GM23338 (cell line): ENCODE measurements at places on chromosomes 2 and 18. TPM values are rescaled to one million over a fixed set of nuclear protein-coding genes. Genes with fewer than 3 reads are reported as not detected.

- no peak for DNase-seq
These were observed 23.9 kb downstream of the GAREM1 start for GRCh38 chr18:32446780-32447179.

DNA sequence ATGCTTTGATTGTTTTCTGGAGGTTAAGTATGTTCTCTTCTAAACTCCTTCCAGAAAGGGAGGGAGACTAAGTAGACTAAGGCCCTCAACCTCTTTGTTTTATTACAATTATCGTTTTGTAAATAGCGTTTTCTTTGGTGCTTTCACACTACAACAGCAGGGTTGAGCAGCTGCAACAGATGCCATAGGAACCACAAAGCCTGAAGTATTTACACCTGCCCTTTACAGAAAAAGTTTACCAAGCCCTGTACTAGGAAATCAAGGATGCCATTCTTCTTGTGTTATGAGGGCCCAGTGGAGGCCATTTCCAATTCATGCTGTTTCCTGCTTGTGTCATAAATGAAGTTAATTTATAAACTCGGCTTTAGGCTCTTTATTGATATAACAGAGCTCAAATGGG, 914.8 kb downstream of the DCDC2C start:
- DNase-seq: no peak

DNA sequence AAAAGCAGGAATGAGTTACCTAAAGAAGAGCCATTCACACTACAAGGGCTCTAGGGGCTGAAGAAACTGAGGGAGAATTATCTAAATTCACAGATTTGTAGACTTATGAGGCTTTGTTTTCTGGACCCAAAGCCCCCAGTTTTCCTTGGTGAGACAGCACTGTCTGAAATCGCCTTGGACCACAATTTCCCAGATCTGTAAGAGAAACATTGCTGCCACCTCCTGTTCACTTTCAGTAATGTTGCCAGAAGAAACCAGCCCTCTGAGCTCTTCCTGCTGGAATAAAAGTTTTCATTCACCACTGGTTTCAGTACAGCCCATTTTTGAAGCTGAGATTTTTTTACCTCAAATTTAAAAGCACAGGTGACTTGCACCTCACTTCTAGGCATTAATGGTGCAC, 169.2 kb downstream of the CDH20 start:
- DNase-seq: peak; percentile 84

The DSG1 gene
- total RNA-seq: 0.04 TPM in 1 of 2 replicates, not detected in the other

DNA sequence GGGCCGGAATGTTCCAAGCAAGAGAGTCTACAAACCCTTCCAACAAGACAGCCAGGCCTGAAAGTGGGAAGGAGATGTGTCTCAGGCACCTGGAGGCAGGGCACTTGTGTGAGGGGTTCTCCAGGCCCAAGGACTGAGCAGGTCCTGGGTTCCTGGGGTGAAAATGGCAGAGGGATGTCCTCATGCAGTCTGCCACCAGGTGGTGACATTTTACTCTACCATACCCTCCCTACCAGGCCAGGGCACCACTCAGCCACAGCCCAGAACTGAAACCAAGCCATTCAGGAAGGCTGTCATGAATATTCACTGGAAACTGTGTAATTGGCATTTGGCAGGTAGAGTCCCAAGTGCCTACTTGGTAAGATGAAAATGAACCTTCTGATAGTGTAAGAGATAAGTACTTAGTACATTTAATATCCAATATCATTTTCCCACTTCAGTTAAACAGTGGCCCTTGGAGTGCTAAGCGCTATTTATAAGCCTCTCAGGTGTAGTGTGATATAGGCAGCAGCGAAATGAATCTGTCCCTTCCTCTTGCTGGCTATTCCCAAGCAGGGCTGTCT, 185.1 kb downstream of the MYO5B start:
- DNase-seq: peak; percentile 74

- peak; percentile 44 for DNase-seq
These were observed 159.2 kb upstream of the SH3BP4 start for GRCh38 chr2:234792621-234793022.

- DNase-seq: no peak
These were observed 46.0 kb downstream of the COX7A2L start for GRCh38 chr2:42314892-42315468.

The ASXL3 gene
- 1.4 and 2.6 TPM in 2 replicates for total RNA-seq

GRCh38 chr2:66273933-66274490, 160.9 kb upstream of the MEIS1 start:
- DNase-seq: no peak

- no peak for DNase-seq
These were observed 148.8 kb downstream of the ARL4C start for GRCh38 chr2:234348081-234348480.

DNA sequence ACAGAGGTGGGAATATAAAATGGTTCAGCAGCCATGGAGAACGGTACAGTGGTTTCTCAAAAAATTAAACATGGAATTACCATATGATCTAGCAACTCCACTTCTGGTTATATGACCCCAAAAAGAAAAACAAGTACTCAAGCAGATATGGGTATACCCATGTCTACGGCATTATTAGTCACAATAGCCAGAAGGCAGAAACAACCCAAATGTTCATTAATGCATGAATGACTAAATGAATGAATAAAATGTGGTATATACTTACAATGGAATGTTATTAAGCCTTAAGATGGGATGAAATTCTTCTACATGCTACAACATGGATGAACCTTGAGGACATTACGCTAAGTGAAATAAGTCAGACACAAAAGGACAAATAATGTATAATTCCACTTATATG, 266.8 kb upstream of the FBXO11 start:
- DNase-seq: no peak

DNA sequence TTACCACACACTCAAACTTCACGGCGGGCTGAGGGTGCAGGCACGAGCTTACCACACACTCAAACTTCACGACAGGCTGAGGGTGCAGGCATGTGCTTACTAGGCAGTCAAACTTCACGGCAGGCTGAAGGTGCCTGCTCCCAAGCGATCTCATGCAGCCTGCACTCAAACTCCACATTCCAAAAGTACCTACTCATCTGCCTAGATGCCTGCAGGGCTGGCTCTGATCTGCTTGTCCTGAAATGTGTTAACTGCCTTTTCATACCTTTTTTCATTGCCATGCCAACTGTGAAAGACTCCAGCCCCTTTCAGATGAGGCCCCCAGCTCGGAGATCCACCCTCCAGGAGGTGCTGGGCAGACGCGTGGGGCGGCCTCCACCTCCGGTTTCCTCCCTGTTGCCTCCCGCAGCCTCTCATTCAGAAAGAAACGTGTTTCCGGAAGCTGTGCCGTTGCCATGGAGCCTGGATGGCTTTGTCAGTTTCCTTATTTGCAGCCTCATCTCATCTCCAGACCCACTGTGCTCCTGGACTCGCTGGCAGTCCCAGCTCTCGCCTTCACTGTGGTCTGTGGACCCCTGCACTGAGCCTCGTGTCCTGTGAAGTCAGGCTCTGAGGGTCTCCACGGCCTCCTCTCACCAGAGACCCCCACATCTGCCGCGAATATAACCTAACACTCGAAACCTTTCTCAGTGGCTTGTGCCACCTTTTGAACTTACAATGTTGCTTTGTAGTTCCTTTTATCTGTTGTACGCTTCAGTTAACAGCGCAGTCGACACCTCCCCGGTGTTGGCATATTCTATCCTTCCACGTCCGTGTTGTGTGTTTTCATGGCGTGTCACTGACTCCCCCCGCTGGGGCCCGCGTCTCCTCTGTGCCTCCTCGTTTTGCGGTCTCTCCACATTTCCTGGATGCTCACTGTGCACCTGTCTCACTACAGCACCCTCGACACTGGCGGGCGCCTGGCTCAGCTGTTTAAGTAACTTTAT, 106.1 kb upstream of the ALKAL2 start:
- peak; percentile 9 for DNase-seq

DNA sequence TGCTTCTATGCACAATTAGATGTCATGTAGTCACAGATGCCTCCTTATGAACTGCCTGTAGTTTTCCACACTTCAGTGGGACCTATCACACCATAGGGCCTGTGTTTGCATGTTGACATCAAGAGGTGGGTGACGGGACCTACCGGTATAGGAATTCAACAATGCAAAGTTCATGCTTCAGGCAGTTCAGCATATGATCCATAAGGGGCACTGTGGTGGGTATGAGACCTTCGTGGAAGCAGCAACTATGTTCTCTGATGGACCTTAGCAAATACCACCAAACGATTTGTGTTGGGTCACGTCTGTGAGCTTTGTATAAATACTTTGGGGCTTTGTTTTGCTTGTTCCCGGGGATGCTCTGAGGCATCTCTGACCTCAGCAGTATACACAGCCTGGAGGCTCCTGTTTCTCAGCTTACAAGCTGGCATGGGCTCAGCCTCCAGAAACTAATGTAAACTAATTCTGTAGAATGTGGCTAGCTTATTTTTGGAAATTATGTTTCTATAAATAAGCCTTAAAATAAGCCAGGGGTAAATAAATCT, 111.6 kb downstream of the DTNA start:
- peak; percentile 55 for DNase-seq

DNA sequence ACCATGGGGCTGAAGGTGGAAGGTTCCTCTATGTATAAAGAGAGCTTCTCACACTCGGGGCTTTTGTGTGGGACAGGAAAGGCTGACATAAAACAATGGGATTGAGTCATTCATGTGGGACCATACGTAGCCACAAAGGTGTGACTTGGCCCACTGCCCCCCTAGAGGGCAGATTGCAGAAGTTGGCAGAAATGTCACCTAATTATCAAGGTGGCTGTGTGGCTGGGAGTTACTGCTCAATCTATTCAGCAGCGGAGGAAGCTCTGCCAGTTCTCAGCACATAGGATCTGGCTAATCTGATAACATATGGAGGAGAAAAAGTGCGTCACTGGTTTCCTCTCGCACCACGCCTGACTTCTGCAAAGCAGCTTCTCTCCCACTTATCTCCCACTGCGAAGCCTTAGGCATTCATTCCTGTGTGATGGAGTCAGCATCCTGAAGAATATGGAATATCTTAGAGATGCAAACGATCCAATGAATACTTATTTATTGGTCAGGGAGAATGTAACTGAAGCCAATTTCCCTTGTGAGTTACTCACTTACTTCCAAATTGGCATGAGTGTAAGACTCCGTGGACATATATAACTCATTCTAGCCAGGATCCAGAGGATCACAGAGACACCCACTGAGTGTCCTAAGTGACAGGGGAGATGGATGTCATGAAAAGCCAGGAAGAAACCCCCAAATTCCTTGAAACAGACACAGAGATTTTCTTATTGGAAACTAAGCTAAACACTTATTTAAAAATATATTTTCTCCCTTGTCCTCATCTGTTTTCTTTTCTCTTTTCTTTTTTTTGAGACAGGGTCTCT, 344.8 kb downstream of the TGIF1 start:
- DNase-seq: peak; percentile 34

- DNase-seq: no peak
These were observed 401.7 kb downstream of the TSN start for GRCh38 chr2:122157158-122157557.

The CFC1 gene
- total RNA-seq: not detected in 2 replicates

DNA sequence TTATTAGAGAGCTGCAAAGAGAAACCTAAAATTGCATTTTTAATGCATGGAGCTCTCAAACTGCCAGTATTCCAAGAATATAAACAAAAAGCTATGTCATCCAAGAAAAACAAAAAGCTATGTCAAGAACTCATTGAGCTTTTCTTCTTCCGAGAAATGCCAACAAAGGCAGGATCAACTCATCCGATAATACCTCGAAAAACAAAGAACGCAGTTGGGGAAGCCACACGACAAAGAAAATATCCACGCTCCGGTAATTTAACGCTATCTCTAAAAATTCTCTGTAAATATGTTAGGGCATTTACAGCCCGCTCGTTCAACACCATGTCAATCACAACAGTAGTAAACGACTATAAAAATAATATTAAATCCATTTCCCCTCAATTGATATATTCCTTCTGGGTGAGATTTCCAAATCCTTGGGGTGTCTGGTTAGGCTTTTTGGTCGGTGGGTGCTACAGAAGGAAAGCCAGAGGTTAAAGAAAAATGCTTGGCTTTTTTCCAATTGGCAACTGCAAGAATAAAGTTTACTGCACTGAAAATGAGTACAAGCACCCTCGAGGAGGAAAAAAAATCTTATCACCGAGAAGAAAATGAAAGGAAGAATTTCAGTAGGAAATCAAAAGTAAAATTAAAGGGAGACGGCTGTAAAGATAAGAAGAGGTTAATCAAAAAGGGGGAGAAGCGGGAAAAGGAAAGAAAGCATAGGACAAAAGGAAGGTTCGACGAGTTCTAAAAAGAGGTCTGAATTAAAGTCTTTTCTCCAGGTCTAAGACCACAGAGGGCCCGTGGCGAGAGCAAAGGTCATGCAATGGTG, 856 bp downstream of the TIA1 start:
- DNase-seq: no peak

The SLC8A1 gene
- 2.5 and 3.3 TPM in 2 replicates for total RNA-seq

The EFHD1 gene
- 3.4 and 7.0 TPM in 2 replicates for total RNA-seq

DNA sequence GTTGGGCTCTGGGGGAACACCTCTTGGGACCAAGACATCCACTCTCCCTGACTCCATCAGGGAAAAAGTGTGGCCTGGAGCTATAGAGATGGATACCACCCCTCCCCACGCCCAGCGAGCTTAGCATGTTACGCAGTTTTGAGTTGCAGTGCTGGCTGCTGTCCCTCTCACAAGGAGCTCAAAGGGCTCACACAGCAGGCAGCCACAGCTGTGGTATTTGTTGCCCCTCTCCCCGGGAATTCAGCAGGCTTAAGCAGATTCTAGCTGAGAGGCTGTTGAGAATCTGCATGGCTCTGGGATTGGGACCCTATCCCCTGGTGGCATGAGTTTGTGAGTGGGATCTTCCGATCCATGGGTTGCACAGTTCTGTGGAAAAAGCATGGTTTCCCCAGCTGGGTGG, 673.1 kb upstream of the FSHR start:
- peak; percentile 43 for DNase-seq

The STAT4 gene
- 0.16 and 0.52 TPM in 2 replicates for total RNA-seq

DNA sequence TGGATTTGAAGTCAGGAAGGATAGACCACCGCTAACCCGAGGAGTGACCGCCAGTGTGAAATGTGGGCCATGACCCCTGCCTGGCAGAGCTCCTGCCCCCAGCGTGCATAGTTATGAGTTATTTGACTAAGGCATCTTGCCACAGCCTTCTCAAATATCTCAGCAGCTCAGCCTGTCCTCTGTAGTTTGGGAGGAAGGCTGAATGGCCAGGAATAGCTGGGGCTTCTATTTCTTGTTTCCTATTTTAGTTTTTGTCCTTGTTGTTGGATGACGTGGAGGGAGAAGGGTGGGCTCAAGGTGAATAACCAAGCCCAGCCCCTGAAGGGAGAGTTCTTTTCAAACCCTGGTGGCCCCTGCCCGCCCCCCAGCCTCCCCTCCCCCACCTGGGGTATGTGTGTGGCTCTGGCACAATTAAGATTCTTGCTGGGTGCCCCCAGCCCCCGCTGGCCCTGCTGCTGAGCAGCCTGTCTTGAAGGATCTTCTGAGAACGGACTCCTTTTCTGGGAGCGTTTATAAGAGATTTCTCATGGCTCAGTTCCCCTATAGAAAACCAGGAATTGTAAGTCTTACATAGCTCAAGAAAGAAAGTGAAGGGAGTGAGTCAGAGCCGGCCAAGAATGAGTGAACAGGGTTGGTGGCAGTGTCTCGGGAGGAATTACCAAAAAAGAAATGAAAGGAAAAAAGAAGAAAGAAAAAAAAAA, 157.4 kb downstream of the GLI2 start:
- DNase-seq: no peak

- no peak for DNase-seq
These were observed 5.2 kb downstream of the IL37 start for GRCh38 chr2:112916145-112916571.

GRCh38 chr2:235896061-235896460, 272.1 kb downstream of the GBX2 start:
- no peak for DNase-seq

GRCh38 chr18:23693846-23694245, 4.6 kb downstream of the LAMA3 start:
- no peak for DNase-seq

GRCh38 chr2:43068631-43069517, 157.5 kb downstream of the ZFP36L2 start:
- no peak for DNase-seq

GRCh38 chr2:43542285-43542933, 53.4 kb downstream of the THADA start:
- peak; percentile 42 for DNase-seq
